Neural crest cell (in vitro differentiated cells): ENCODE measurements at places on chromosomes 5 and 9. TPM values are rescaled to one million over a fixed set of nuclear protein-coding genes. Genes with fewer than 3 reads are reported as not detected.
A peak's percentile ranks its signal among the peaks of the same experiment; 100 is the strongest.

DNA sequence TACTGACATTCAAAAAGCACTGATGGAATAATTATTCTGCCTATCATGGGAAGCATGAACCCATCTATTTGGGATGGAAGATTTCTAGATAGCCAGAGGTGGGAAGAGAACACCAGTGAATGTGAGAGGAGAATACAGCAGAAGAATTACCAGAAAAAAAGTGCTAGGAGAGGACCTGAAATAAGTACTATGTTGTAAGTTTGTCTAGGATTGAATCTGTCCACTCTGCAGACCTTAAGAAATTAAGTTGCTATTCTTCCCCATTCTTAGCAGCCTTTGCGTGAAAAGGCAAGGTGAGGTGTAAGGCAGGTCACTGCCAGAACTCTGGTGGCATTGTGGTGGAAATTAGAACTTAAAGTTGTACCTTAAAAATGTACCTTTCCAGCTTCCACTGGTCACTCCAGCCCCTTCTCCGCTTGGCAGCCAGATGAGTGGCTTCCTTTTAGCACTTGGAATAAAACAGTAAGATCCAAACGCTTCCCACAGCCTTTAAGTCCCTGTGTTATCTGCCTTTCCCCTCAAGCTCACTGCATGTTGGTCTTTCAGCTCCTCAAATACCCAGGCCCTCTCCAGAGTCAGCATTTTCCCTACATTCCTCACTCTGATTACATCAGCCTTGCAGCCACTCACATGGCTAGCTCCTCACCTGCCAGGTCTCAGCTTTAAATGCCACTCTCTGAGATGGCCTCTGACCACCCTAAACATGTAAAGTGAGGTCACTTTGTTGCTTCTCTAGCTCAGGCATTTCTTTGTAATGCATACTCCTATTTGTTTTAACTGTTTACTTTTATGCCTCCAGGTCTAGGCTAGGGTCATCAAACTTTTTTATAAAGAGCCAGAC is 253.0 kb downstream of the EPB41L4A start:
- no peak for DNase-seq

The TRIO gene
- 124 and 134 TPM in 2 replicates for total RNA-seq

DNA sequence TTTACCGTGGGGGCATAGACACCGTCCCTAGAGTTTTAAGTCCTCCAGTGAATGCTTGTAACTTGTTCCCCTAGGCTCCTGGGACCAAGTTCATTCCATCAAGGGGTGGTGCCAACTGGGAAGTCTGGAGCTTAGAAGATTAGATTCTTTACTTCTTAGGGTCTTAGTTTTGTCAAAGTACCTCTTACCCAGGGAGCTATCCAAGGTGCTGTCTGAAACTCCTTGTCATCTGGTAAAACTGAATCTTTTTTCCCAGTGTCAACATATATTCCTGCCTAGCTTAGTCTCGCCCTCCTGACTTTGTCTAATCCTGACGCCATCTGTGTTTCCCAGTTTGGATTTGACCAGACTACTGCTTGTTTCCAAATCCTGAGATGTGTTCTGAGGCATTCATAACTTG is 41.6 kb downstream of the MAMDC2 start:
- peak; percentile 3 for DNase-seq

GRCh38 chr5:107531308-107531707 is 139.4 kb downstream of the EFNA5 start:
- no peak for DNase-seq

GRCh38 chr9:77291714-77292113 is 114.4 kb downstream of the VPS13A start:
- no peak for DNase-seq

DNA sequence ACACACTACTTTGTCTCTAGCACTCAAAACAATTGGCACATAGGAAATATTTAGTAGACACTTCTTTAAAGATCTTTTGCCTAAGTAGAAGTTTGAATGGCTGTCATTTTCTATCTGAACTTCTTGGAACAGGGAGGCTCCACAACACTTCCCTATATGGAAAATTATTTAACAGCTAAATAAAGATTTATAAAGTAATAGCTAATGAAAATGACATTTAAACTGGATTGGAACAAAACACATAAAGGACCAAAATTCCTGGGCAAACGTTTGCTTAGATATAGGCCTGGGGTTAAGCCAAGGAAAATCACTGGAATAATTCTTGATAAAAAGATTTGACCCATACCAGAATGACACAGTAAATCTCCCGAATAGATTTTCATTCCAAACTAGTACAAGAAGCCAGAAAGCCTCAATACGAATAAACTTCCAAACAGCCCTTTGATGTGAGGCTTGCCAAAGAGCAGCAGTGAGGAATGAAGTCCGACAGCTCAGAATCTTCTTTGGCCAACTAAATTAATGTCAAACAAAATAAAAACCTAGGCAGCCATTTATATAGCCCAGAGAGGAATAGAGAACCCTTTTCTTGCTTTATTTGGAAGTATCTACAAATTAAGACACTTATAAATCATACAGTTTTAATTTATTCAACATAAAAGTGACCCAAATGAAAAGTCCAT is 20.3 kb upstream of the RNF180 start:
- DNase-seq = no peak

DNA sequence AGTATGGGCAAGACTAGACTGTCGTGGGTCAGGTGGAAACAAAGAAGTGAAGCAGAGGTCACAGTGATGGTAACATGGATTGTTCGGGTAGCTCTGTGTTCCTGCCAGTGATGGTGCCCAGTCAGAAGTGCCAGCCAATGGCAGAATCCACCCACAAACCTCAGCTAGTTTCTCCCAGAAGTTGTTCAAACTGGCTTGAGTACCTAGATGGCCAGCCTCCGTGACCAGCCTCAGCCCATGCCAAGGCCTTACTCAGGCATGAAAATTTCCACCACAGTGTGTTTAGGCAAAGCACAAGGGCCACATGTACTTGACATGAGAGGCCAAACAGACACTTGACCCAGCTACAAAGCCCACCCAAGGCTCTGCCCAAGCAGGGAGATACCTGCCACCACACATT is 19.4 kb upstream of the BTNL9 start:
- no peak for DNase-seq

The KCNN2 gene
- total RNA-seq = 1.9 and 2.7 TPM in 2 replicates

The PCDHB14 gene
- 5.5 TPM in 2 replicates for total RNA-seq

- DNase-seq = peak; percentile 11
Observed at GRCh38 chr9:83266666-83267496, 203.9 kb upstream of the RASEF start.

- DNase-seq = no peak
Observed at GRCh38 chr5:168426864-168427172, 59.5 kb upstream of the RARS1 start.

GRCh38 chr5:173535976-173536639 is 80.3 kb downstream of the BOD1 start:
- DNase-seq = no peak

DNA sequence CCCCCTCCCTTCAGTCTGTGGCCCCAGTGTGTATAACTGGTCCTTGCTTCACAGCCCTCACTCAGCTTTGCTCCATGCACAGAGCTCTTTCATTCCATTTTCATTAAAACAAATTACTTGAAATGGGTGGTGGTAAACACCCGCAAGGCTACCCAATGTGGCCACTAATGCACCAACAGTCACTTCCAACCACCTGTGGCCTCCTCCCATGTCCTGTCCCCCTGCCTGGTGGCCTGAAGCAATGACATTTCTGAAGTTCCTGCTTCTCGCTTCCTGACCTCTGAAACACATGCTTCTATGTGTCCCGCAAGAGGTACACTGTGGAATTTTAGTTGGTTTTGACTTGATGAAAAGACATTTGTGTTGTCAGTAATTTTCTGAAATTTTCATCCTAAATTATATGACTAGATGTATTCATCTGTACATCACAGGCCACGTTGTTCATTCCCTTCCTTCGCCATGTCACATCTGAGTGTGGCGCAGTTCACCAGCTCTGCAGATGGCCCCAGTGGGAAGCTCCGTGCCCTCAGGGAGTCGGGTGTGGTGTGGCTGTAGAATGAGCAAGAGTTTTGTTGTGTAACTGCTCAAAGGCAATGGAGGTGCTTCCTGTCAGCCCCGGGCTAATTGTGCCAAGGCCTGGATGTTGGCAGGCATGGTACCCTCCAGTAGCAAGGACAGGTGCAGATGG is 9.6 kb downstream of the ROPN1L start:
- no peak for DNase-seq

DNA sequence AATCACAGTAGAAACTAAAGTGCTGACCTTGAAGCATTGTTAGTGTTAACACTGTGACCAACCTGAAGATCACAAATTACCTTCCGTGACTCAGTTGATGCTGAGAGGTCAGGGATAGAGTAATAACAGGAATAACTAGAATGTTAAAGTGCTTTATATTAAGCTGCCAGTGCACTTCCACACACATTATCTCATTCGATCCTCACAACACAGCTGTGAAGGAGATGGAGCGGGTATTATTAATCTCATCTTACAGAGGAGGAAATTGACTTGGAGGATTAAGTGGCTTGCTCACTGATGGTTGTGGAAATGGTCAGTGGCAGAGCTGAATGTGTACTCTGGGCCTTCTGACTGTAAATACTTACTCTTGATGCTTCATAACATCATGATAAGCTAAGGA is 252.5 kb upstream of the DMRT1 start:
- no peak for DNase-seq

DNA sequence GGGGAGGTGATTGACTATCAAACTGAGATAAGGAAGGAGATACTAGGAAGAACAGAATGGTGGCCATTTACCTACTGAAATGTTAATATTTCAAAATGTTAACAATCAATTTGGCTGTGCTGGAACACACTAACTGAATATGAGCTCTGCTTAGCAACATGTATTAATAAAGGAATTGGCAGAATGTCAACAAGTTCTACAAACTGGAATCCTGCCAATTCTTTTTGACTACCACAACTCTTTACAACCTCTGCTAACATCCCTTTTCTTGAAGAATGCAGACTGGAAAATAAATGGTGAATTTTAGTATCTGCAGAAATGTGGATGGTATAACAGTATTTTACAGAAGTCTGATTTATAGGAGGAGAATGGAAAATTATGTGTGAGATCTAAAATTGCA is 446.4 kb downstream of the ISL1 start:
- no peak for DNase-seq

DNA sequence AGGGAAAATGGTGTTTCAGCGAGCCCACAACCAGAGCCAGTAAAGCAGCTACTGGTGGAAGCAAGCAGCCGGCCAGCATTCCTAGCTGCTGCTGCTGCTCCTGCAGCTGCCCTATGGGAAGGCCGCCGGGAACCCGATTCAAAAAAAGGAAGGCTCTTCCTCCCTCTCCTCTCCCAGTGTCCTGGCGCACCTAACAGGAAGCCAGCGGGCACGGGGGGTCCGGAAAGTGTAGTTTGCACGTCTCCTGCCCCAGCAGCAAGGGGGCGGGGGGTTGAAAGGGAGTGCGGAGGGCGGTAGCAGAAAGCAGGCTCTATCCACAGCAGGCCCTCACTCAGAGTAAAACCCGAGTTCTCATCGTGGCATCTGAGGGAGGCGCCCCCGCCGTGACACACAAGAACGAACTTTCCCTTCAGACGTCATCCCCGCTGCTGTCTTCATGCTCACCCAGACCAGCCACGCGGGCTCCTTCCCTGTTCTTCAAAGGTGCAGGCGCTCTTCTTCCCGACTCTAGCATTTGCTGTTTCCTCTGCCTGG is 16.5 kb downstream of the GRXCR2 start:
- peak; percentile 18 for DNase-seq

The SHC3 gene
- 14.9 and 17.7 TPM in 2 replicates for total RNA-seq

- DNase-seq = no peak
Observed at GRCh38 chr5:111404270-111404769, 108.0 kb downstream of the STARD4 start.

The TAF1L gene
- total RNA-seq = not detected in 2 replicates

DNA sequence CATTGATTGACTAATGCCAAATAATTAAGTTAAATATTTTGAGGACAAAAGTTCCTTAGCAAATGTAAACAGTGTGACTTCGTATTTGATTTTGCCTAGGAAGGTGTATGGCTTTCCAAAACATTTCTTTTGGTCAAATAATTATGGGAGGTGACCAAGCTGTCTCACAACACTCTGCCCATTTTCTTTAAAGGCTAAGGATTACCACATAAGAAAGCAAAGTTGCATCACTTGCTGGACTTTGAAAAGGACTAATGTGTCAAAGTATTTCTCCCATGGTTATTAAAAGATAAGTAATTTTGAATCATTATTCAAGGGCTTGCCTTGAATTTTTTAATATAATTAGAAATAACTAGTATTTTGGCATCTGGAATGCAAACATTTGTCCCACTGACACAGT is 74.7 kb downstream of the HAPLN1 start:
- no peak for DNase-seq

DNA sequence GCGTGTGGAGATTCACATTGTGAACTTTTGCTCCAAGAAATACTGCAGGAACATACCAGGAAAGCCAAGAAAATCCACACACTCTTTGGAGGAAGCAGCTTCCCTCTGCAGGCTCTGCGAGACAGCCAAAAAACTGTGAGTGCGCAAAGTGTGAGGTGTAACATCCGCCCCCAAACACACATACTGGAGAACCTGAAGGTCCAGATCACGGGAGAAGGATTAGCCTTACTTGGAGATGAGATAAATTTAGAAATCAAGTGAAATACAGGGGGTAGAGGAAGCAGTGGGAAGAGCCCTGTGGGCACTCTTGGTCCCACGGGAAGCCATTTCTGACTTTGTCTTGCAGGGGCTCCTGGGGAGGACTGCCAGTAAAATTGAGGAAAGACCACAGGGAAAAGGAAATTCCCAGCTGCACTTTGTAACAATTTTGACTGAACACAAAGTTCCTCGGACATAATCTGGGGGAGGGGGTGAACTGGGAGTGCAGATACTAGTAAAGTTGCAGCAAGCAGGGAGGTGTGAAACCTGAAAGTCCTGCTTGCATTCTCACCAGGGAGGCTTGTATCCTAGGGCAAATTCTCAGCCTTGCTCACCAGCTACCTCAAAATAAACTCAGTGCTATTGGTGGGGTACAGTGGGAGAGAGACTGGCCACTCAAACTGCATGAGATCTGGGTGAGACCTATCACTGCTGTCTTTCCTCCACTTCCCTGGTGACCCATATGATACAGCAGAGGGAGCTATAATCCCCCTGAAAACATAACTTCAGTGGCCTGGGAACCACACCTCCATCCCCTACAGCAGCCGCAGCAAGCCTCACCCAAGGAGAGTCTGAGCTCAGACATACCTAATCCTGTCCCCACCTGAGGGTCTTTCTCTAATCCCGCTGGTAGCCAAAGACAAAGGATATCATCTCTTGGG is 109.1 kb downstream of the ALDH1A1 start:
- DNase-seq = no peak

GRCh38 chr5:149940077-149940574 is 4.5 kb downstream of the PDE6A start:
- no peak for DNase-seq

DNA sequence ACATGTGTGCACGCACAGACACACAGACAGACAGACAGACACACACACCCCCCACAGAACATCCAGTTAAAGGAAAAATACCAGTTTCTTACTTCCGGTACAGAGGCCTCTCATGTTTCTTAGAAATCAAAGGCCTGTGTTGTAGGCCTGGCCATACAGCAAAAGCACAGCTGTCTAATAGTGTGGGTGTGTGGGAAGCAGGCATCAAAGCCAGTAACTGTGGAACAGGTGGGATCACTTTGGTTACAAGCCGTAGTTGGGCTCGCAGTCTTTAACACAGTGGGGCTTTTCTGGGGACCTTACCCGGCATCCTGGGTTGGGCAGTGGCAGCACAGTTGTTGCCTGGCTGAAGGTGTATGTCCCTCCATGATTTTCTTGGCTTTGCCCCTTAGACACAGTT is 55.2 kb downstream of the FBXL7 start:
- no peak for DNase-seq

GRCh38 chr5:130692770-130693169 is 472.3 kb downstream of the HINT1 start:
- DNase-seq = no peak

The NTRK2 gene
- 20.1 and 20.6 TPM in 2 replicates for total RNA-seq

GRCh38 chr5:82023644-82024043 is 51.8 kb downstream of the ATG10 start:
- no peak for DNase-seq

The PCDHAC2 gene
- total RNA-seq = 1.8 and 1.9 TPM in 2 replicates

The FOXD4L3 gene
- total RNA-seq = not detected in 2 replicates
